Suppressor macrophage treated with lipopolysaccharide for 4 hours (primary cell): ENCODE measurements at places on chromosomes 12 and 14.

- DNase-seq, result no peak
Observed at GRCh38 chr14:21029917-21030316, at the start of gene TPPP2. Gene TPPP2 (plus strand): TSS chr14:21030217. CDS start chr14:21030582, 365 bp downstream.

DNA sequence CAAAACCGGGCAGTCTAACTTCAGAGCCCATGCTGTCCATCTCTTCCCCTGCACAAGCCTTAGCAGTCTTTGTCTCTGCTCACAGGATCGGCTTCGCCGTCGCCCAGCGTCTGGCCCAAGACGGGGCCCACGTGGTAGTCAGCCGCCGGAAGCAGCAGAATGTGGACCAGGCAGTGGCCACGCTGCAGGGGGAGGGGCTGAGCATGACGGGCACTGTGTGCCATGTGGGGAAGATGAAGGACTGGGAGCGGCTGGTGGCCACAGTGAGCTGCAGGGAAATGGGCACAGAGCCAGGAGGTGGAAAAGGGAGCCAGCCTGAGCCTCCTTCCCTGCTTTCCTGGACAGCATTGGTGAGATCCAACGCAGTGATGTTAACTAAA, 14.2 kb upstream of the CARMIL3 start:
- no peak for DNase-seq

GRCh38 chr12:29816874-29817725, 33.4 kb upstream of the TMTC1 start:
- DNase-seq, result no peak

DNA sequence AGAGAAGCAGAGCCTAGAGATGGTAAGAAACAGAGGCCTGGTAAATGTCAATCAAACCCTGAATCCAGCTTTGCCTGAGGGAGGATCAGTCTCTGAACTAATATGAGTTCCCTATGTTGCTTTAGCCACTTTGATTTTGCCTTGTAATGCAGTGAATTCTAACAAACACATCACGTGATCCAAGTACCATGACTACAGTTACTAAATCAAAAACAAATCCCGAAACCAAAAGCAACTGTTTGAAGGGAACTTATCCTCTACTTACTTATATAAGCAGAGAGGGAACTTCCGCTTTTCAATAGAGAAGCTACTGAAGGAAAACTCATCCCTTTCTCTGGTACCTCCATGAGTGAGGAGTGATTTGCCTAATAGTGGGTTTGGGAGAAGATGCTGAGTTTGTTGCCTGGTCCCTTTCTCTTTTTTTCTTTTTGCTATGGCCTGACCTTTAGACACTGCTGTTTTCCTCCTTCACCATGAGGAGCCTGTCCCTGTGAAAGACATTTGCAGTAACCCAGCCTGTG, 7.7 kb upstream of the PPTC7 start:
- peak; percentile 98 for DNase-seq

- DNase-seq, result no peak
Observed at GRCh38 chr14:101029668-101030290, 126.3 kb upstream of the RTL1 start.

GRCh38 chr12:132724506-132725241, 14.0 kb downstream of the PGAM5 start:
- no peak for DNase-seq

DNA sequence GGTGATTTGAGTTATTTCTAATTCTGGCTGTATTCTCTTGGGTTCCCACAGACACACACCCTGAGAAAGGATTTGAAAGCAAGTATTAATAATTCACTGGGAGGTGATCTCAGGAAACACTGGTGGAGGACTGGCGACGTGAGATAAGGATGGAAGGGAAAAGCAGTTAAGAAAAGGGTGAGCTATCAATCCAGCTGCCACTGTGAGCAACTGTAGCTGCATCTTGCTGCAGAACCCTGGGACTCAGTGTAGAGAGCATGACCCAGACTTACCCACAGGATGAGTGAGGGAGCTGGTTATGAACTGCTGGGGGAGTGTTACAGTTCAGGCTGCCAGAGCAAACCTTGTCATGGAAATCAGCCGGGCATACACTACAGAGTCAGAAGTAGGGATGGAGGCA, 71.9 kb downstream of the RESF1 start:
- DNase-seq, result no peak

DNA sequence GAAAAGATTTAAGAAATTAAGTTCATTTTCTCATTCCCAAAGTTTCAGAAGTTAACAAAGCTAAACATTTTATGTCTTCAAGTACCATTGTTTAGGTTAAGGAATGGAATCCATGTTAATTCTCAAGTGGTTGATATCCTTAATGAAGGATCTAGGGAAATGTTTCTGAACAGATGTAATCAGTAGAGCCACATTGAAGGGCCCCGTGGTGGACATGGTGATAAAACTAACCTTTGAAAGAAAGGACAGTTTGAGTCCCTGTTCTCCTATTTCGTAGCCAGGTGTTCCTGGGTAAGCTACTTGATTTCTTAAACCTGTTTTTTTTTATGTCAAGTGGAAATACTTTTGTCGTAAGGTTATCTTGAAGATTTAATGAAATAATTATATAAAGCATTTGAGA, 4.6 kb downstream of the PPM1A start:
- no peak for DNase-seq

DNA sequence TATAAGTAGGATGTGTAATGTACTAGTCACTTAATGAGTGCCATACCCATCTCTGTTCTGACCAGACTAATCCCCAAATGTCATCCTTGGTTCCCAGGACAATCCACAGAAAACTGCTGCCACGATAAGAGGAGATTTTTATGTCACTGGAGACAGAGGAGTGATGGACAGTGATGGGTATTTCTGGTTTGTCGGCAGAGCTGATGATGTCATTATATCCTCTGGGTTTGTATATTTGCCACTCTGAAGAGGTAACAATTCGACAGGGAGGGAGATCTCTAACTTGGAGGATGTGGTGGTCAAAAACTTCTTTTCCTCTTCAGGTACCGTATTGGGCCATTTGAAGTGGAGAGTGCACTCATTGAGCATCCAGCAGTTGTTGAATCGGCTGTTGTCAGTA, 20.3 kb downstream of the ACSM4 start:
- no peak for DNase-seq

GRCh38 chr12:92294676-92295440, 149.2 kb upstream of the BTG1 start:
- DNase-seq, result no peak

GRCh38 chr12:87363497-87364084, 665.6 kb downstream of the C12orf50 start:
- DNase-seq, result no peak

- DNase-seq, result no peak
Observed at GRCh38 chr14:74834692-74835392, 41.1 kb downstream of the PROX2 start.

- no peak for DNase-seq
Observed at GRCh38 chr14:54743382-54743781, 159.2 kb downstream of the GCH1 start.

GRCh38 chr12:118980407-118981014, 830 bp upstream of the SRRM4 start:
- no peak for DNase-seq

DNA sequence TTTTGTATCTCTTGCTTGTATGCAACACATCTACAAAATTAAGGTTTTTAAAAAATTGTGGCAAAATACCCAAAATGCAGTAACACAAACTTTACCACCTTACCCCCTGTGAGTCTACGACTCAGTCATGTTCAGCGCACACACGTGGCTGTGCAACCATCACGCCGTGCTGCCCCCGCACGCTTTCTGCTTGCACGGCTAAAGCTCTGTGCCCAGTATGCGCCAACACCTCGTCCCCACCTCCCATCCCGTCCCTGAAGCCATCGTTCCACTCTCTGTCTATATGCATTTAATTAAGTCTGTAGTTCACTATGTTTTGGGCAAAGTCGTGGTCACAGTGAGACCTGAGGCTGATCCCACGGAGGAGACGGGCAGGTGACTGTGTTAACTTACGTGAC, 36.4 kb downstream of the FZD10 start:
- no peak for DNase-seq

DNA sequence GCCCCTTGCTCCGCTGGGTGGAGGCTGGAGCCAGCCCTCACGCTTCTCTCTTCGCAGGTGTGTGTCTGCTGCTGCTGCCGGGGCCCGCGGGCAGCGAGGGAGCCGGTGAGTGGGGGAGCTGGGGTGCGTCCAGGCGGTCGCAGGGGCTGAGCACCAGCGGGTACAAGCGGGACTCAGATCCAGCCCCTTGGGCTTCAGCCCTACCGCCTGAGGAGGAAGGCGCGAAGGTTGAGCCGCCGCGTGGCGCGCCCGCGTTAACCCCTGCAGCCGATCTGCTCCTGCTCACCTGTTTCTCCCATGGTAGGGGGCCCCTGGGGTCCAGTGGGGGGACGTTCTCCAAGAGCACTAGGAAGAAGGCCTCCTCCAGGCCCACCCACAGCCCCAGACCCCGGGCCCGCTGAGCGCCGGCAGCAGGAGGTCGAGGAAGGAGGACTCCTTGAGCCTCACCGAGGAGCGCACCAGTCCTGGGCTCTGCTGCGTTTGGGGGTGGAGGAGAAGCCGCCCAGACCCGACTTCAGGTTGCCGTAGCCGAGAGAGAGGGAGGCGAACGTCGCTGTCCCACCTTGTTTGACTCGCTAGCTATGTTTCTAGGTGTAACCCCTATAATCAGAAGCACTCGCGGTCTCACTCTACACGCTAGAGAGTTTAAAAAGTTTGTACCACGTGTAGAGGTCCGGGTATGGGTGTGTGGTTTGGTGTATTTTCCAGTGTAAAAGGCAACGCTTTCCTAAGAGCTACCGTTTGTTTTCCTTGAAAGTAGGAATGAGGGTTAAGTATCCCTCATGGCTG, 834 bp downstream of the COCH start:
- DNase-seq, result no peak

DNA sequence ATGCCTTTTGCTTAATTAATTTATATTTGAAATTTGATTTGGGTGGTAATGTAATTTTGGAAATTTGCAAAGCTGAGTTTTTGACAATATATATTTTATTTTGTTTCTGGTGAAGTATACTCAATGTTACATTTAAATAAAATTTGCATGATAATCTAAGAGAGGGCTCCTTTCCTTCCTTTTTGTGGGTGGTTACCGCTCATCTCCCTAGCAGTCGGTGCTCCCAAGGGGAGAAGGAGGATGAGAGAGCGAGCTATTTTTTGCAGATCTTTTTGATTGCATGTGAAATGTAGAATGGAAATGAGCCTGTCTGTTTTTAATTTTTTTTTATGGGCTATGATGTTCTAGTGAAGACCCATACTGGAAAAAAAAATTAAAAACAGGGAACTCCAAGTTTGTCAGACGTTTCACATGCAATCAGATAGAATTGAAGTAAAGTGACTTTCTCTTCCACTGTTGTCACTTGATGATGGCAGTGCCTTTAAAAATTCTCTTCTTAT, 39.8 kb downstream of the MSRB3 start:
- DNase-seq, result no peak

GRCh38 chr12:3743803-3744202, 9.1 kb downstream of the CRACR2A start:
- DNase-seq, result no peak

DNA sequence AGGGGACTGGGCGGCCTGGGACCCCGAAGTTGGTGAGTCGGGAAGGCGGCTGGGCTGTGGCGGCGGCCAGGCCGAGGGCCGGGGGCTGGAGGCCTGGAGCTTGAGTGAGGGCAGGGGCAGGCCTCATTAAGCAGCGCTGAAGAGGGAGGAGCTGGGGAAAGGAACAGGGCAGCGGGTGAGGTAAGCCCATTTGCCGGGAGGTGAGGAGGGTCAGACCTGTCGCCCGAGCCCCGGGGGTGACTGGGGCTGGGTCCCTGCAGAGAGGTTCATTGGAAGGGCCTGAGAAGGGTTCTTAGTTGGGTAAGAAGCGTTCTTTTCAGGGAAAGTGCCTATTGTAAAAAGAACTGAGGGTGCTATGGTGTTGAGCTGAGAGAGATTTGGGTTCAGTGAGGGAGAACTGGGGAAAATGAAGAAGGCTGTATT, 441 bp downstream of the RAB5B start:
- DNase-seq, result peak; percentile 61

DNA sequence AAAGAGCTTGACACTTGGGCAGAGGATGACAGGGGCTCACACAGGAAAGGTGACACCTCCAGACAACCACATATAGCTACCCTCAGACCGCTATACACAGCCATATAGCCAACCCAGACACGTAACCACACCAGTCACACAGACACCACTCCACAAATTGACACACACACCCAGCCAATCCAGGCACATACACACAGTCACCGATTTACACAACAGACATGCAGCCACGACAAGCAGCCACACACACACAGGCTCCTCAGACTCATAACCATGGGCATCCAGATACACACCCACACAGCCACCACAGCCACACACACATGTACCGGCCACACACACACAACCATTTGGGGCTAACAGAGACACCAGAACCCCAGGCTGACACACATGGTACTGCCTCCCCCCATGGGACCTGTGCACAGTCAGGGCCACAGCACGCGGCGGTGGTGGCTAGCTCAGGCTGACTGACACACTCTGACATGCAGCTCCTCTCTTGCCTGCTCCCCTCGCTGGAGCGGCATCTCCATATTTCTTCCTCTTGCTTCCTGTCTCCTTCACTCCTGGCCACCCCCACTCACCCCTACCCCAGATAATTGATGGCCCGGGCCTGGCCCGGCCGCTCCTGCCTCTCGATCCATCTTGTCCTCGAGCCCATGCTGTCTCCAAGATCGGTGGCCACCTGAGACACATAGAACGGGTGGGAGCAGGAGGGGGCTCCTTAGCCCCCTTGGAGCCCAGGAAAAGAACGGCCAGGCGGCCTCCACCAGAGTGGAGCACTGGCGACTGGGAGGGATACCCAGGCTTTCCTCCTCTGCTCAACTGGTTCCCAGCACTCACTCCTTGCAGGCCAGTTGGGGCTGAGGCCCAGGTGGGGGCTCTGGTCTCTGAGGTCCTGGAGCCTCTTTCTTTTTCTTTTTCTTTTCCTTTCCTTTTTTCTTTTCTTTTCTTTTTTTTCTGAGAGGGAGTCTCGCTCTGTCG, 6.0 kb upstream of the SHMT2 start:
- DNase-seq, result no peak

GRCh38 chr12:31494455-31494854, 96.5 kb downstream of the DENND5B start:
- DNase-seq, result no peak

DNA sequence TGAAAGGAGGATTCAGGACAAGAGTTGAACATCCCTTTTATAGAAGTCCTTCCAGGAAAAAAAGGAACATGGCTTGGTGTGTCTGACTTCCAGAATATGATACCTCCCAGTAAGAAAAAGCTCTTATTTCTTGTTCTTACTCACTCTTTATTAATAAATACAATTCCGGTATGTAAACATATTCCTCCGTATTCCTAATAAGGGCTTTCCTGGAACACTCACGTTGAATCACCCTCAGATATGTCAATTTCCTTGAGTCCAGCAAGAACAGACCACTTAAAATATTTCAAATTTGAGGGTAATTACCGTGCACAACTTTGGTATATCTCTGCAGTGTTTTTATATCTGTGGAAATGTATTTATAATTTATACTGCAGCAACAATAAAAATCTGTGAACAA, 385.6 kb downstream of the SYT1 start:
- DNase-seq, result no peak
